NCI-H226 (cell line): ENCODE measurements at places on chromosomes 6 and 20.

DNA sequence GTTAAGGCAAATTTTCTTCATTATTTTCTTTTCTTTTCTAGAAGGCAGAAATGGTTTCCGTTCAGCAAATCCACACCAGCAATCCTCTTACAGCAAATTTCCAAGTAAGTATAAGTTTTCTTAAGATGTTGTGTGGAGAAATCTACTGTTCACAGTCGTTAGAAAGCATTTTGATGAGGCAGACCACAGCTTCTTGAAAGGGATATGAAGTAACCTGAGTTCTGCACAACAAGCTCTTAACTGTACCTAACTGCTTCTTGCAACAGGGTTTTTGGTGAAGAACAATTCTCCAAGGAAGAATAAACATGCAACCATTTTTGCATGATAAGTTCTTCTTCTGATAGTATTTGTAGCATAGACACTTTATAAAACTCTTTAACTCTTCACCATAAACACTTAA, 45.3 kb upstream of the STXBP5 start:
- DNase-seq: no peak

GRCh38 chr6:89985751-89986493, 91.7 kb downstream of the GJA10 start:
- no peak for DNase-seq

DNA sequence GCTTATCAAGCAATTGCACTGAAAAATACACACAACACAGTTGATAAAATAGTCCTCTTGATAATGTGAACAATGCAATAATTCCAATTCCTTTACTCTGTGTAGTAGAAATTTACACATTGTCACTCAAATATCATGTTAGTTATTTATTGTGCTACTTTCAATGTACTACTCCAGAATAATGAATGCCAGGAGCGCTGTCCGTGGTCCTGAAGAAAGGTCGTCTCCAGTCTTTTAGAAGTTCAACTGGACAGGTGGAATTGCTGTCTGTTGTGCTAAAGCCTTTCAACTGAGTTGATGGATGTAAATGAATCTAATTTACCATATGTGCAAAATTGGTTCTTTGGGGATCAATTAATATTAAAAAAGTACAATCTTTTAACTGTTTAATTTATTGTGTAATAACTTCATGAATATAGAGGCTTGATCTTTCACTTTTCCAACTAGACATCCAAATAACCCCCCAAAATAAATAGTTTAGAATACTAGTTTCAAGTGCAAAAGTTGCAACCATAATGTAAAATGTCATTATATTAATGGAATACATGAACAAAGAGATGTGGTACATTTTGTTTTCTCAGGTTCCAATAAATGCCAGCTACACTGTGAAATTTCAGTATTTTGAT, 3.2 kb downstream of the GRIK2 start:
- peak; percentile 29 for DNase-seq

GRCh38 chr20:1323830-1324597, 4.9 kb downstream of the SDCBP2 start:
- no peak for DNase-seq

DNA sequence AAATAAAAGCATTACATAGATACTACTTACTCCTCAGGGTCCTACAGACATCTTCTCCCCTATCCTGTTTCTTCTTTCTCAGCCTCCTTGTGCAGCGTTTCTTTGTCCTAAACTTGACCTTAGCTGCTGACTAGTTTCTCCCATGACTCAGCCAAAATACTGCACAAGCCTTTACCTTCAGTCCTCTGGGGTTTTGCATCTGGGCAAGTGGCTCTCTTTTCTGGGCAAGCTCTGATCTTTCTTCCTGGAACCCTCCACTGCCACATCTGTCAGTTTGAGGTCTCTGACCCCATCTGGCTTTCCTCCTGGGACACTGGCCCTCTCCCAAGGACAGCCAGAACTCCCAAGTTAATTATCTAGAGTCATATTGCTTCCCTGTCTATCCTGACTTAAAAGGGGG, 838.4 kb downstream of the DHX35 start:
- no peak for DNase-seq

GRCh38 chr20:33791959-33792597, 19.1 kb upstream of the CHMP4B start:
- DNase-seq: no peak

GRCh38 chr6:146635165-146635564, 36.4 kb downstream of the ADGB start:
- no peak for DNase-seq

GRCh38 chr6:105759946-105760345, 326.2 kb upstream of the PRDM1 start:
- no peak for DNase-seq

GRCh38 chr6:137723273-137724017, 143.6 kb upstream of the TNFAIP3 start:
- no peak for DNase-seq

GRCh38 chr6:105810105-105810921, 275.8 kb upstream of the PRDM1 start:
- peak; percentile 70 for DNase-seq

GRCh38 chr6:139256087-139256486, 35.7 kb downstream of the TXLNB start:
- no peak for DNase-seq

- no peak for DNase-seq
Measured at GRCh38 chr6:132490024-132490423, 22.9 kb downstream of the STX7 start.

- no peak for DNase-seq
Measured at GRCh38 chr6:113416170-113416569, 441.0 kb upstream of the MARCKS start.
